PC-9 (cell line): ENCODE measurements at places on chromosomes 7 and 10. TPM values are rescaled to one million over a fixed set of nuclear protein-coding genes. Genes with fewer than 3 reads are reported as not detected.
A peak's percentile ranks its signal among the peaks of the same experiment; 100 is the strongest.

The STEAP2 gene
- total RNA-seq: 10.1 and 10.4 TPM in 2 replicates

- DNase-seq: no peak
These were observed 1.7 kb upstream of the HOXA13 start for GRCh38 chr7:27201580-27202017.

DNA sequence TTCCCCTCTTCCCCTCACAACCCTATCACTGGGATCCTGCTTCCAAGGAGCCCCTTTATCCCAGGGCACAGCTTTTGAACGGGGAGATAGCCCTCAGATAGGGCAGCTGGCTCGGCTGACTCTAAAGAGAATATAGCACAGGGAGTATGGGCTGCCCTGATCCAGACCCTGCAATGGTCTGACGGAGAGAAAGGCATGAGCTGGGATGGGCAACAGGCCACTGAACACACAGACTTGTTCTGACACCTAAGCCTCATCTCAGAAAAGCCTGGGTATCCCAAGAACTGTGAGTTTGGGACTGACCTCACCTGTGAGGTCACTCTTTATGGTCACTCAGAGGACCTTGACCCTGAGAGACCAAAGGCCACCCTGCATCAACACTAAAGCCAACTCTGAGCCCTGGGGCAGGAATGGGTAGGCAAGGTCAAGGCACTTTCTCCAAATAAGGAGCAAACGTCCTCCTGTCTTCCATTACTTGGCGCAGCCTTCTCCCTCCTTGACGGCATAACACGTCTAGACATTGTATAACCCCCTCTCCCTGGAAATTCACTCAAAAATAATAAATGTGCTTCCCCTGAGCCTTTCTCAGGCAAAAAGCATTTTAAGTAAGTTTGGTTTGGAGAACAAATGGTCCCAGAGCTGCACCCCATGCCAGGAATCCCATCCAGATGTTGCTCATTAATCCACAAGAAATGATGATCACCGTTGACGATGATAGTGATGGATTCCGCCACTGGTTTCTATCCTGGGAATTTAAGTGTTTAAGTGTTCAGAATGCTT is 8.2 kb upstream of the LRRC18 start:
- DNase-seq: no peak

- DNase-seq: no peak
These were observed 93.6 kb downstream of the MAD1L1 start for GRCh38 chr7:2139004-2139699.

DNA sequence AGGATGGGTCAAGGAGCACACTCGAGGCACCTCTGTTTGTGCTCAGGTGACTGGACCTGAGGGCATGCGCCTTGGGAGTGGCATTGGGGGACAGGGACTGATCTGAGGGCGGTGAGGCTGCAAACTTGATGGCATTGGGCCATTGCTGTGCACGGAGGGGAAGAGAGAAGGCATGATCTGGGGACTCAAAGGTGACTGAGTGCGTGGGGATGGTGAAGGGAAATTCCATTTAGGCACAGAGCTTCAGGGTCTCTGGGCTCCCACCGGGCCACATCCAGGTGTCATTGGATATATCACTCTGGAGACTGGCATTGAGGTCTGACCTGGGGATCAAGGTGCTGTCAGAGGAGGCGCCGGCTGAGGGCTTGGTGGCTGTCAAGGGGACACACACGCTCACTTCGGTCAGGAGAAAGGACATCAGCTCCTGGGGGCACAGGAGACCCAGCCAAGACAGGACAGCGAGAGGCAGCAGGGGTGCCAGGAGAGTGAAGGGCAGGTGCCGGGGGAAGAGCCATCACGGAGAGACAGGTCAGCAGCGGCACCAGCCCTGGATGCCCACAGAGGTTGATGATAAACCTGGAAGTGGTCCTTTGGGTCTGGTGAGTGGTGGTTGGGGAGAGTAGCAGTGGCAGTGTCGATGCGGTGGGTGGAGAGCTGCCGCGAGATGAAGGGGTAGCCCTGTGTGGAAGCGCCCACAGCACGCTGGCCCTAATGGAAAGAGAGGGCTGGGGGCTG is 5.5 kb downstream of the ADCK2 start:
- peak; percentile 5 for DNase-seq
